ENCODE measurements at places on chromosomes 12 and 14.

- DNase-seq = no peak
These were observed 102.7 kb downstream of the NTF3 start for GRCh38 chr12:5534426-5535199.

DNA sequence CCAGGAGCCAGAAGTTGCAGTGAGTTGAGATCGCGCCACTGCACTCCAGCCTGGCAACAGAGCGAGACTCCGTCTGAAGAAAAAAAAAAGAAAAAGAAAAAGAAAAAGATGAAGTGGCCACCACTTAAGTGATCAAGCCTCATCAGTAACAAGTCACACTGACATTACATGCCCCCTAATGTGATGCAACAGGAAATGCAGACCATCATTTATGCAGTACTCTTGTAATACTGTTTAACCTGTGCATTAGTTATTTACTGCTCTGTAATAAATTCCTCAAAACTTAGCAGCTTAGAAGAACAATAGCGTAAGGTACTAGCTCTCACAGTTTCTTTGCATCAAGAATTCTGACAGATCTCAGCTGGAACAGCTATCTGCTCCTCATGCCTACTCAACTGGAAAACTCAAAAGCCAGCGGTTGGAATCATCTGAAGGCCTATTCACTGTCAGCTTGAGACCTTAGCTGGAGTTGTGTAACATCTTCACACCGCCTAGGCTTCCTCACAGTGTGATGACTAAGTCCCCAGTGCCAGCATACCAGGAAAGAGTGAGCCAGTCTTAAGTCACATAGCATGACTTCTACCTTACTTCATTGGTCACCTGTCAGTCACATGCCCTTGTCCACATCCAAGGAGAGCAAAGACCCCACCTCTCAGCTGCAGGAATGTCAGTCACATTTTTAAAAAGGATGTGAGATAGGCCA lies 31.5 kb downstream of the EPS8 start:
- DNase-seq = peak; percentile 87

DNA sequence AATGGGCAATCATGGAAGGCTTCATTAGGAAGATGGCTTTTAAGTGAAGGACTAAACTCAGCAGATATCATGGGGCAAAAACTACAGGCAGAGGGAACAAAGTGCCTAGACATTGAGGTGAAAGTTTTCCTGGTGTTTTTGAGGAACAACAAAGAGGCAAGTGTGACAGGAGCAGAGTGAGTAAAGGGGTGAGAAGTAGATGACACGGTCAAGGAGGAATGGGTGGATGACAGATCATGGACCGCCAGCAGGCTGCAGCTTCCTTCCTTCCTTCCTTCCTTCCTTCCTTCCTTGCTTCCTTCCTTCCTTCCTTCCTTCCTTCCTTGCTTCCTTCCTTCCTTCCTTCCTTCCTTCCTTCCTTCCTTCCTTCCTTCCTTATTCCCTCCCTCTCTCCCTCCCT lies 108.3 kb downstream of the TRHDE start:
- DNase-seq = no peak

DNA sequence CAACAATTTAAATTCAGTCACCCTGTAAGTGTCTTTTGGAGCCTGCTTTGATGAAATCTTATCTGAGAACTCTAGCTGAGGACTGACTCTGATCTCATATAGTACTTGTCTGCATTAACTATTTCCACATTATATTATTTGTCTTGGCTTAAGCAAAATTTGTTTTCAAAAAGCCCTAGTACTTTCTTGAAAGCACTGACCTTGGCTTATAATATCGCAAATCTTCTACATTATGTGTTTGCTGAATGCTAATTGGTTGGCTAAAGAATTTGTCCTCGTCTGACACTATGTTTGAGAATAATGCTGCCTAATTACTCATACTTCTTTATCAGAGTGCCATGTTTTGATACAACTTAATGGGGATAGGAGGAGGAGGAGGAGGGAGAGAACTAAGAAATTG lies 46.9 kb upstream of the FLRT2 start:
- no peak for DNase-seq

Measured in non-pigmented ciliary epithelial cell (primary cell).